ENCODE measurements at places on chromosomes 4 and X. TPM values are rescaled to one million over a fixed set of nuclear protein-coding genes. Genes with fewer than 3 reads are reported as not detected.

The MAGEE1 gene
- total RNA-seq: 1.2 TPM

The NR3C2 gene
- total RNA-seq: 7.4 TPM

The FAM241A gene
- total RNA-seq: 1.2 TPM

The GALNT7 gene
- total RNA-seq: 45.4 TPM

The HSFX3 gene
- total RNA-seq: not detected

The DDX53 gene
- total RNA-seq: not detected

The TRIM75 gene
- total RNA-seq: not detected

The CXXC4 gene
- total RNA-seq: under 0.01 TPM

The TEX13A gene
- not detected for total RNA-seq

The ERVMER34-1 gene
- total RNA-seq: under 0.01 TPM

The GUCY1A1 gene
- total RNA-seq: 23.4 TPM

Measured in fibroblast of lung (primary cell).